Caco-2 (cell line): ENCODE measurements at places on chromosomes 1 and 21.

DNA sequence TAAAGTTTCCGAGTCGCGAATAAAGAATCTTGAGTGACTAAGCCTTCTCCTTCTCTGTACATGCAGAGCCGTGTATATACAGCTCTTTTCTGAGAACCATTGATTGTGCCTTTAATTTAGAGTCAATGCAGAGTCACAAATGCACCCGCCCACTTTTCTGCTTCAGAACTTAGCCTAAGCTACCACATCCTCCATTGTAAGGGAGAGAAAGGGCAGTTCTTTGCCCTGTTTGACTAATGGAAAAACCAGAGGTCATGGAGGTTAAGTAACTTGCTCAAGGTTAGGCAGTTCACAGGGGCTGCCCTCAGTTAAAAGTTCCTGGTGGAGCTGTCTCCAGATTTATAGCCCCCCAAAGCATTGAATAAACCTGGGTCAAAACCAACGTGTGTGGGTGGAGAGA, 139.6 kb downstream of the TOMM20 start:
- no peak for DNase-seq

DNA sequence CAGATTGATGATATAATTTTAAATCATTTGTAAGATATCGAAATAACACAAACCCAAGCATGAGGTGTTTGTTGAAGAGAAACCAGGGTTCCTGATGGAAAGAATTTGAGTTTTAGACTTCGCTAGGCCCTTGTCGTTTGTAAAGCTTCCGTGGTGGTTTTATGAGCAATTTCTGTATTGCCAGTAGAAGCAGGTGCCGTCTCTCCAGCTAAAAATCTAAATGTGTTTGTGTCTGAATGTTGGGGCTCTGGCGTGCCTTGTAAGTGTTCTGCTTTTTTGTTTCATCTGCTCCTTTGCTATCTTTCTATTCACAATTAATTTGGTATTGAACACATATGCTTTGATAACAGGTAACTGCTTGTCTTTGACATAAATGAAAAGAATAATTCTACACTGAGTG, 27.5 kb downstream of the CHRM3 start:
- DNase-seq: no peak

DNA sequence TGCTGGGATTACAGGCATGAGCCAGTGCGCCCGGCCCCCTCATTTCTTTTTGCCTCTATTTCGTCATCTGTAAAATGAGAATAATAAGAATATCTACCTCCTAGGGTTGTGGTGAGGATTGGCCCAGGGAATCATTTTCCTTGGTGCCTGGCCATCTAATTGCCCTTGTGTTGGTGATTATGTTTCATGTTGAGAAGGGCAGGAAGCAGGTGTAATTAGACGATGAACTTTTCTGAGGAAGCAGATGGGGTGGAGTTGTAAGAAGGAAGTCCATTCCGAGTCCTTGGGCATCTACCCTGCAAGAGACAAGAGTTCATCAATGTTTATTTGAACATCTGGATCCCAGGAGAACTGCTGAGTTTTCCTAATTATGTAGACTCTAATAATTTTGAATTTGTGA, 38.7 kb upstream of the NEK2 start:
- DNase-seq: no peak

GRCh38 chr1:14850563-14850962, 252.1 kb downstream of the KAZN start:
- DNase-seq: no peak

- DNase-seq: no peak
These were observed 481 bp upstream of the SLAMF1 start for GRCh38 chr1:160647329-160647720.

- no peak for DNase-seq
These were observed 46.6 kb downstream of the ARHGEF11 start for GRCh38 chr1:156998840-156999500.

- no peak for DNase-seq
These were observed 670 bp downstream of the RAB3B start for GRCh38 chr1:51989582-51990477.

- no peak for DNase-seq
These were observed 14.9 kb upstream of the PPP1R15B start for GRCh38 chr1:204426474-204426873.

DNA sequence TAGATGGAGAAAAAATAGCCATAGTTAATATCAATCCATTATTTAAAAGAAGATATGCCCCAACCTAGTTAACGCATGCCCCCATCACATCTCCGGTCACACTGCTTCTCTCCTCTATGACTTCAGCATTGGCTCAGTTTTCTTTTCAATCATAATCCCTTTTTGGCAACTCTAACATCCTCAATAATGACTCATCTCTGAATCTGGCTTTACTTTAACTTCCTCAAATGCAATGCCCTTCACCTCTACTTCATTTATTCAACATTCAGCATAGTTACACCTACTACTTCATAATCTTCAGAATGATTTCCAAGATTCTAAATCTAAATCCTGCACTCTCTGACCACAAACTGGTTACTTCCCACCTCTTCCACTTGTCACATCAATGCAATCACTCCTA, 417.3 kb downstream of the USH2A start:
- no peak for DNase-seq

GRCh38 chr1:228245111-228245510, 37.3 kb downstream of the OBSCN start:
- DNase-seq: no peak

GRCh38 chr1:197319631-197320030, 51.6 kb downstream of the CRB1 start:
- no peak for DNase-seq

DNA sequence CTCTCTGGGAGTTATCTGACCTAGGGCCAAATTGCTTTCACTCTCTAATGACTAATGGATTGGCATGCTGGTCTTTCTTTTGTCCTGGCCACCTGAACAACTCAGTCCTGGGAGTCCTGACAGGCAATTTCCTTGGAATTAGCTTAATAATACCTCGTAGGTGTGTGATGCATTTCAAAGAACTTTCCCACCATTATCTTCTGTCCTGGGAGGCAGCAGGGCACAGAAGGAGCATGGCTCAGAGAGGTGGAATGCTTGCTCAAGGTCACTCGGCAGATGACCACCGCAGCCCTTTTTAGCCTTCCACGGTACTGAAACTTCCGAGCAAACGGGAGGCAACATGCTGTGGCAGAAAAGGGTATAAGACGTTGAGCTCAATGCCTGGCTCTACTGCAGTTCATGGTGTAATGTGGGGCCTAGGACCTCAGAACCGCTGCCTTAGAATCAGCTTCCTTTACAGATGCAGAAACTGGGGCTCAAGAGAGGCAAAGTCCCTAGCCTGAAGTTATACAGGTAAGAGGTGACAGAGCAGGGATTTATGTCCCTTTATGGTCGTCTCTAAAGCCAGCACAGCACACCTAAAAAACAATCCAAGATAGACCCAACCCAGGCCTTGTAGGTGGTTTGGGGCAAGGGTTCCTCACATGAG, 3.2 kb downstream of the ID3 start:
- no peak for DNase-seq

DNA sequence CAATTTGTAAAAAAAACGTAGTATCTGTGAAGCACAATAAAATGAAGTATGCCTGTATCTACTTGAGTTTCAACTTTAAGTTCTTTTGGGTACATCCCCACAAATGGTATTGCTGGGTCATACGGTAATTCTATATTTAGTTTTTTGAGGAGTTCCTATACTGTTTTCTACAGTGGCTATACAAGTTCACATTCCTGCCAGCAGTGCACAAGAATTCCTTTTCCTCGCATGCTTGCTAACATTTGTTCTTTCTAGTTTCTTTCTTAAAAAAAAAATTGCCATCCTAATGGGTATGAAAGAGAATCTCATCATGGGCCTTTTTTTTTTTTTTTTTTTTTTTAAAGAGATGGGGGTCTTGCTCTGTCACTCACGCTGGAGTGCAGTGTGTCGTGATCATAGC, 41.9 kb downstream of the UCK2 start:
- no peak for DNase-seq

DNA sequence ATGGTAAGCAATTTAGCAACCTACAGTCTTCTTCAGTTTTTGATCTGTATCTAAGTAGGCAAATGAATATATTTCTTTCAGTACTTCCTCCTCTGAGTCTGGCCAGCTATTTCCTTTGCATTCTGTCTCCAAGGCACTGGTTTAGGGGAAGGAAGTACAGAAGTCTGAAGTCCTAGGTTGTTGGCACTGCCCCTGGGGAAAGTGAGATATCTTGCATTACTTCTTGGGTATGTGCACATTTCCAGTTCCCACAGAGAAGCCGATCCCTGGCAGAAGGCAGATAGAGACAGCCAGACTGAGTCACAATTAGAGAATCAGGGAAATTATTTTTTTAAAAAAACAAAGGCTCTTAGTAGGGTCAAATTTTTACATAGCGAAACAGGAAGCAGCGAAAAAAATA, 98.8 kb downstream of the RASAL2 start:
- DNase-seq: no peak

DNA sequence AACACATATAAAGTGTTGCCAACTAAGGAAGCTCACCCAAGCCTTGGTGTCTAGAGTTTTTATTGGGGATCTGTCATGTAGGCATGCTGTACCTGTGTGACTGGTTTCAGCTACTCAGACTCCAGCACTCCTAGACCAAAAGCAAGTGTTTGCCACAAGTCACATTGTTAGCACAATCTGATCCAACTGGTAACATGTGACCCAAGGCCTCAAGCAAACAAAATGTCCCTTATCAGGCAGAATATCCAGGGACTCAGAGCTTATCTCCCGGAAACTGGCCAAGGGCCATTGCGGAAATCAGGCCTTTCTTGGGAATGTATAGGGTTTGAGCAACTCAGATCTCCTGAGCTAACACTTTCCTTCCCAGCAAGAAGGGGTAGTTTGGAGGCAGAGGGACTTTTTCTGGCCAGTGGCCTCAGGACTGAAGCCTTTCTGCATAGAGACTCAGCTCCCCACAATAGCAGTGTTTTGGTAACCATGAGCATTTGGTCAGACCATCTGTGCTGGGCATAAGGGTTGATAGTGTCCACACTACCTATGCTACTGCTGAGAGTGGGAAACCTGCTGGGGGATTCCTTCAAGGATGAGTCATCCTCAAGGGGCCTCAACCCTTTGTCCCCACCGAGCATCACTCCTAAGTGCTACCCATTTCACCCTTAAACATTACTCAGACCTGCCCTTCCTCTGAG, 29.6 kb downstream of the NHLH2 start:
- DNase-seq: peak; percentile 72

DNA sequence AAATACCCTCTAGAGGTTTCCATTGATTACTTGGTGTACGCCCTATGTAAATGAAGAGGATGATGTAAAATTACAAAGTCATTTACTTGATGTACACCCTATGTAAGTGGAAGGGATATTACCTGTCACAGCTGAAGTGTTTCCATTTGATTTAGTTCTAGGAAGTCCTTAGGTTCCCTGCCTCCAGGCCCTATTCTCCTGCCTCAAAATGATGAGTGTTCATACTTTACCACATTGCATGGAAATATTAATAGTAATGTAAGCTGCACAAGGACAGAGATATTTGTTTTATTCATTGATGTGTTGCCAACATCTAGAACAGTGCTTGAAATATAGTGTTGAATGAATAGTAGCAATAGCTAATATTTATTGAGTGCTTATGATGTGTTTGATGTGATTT, 9.5 kb upstream of the AK4 start:
- DNase-seq: no peak

DNA sequence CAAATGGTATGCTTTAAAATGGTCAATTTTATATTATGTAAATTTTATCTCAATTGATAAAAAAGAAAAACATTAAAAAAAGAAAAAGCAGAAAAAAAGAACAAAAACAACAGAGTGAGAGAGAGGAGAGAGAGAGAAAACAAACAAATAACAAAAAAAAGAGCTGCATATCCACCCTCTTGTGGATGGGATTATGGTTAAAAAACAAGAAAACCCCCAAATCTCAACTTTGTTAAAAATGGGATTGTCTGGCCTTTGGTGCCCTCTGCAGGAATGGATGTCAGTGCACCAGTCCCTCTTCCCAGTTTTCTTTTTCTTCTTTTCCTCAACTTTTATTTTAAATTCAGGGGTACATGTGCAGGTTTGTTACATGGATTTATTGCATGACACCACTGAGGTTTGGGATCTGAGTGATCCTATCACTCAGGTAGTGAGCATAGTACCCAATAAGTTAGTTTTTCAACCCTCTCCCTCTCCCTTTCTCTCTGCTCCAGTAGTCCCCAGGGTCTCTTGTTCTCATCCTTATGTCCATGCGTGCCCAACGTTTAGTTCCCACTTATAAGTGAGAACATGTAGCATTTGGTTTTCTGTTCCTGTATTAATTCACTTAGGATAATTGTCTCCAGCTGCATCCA, 28.1 kb downstream of the RNF187 start:
- no peak for DNase-seq

GRCh38 chr1:102757363-102757762, 351.0 kb downstream of the COL11A1 start:
- no peak for DNase-seq

DNA sequence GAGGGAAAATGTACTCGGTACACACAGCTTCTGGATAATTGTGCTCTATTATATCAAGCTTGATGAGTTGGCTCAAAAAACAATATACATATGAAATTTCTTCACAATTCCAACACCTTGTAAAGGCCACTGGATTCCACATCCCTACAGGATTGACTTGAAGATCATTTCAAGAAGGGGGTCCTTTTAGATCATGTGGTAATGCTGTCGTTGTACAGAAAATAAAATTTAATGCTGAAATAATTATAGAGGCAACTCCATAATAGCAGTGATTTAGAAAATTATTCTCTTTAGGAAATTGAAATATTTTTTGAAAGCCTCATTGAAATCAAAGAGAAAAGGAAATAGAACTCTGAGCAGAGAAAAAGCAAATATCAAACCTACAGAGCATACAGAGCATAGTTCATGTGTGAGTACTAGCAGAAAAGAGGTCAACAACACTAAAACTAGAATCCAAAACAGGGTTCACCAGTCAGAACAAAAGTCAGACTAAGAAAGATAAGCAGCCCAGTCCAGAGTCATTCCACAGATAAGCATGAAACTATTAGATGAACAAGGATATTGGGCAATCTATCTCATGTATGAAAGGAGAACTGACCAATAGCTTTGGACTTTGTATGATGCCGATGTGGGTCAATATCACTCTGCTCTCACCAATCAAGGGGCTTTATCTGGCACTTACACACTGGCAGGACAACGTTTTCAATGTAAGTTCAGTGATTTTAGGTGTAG, 79.5 kb upstream of the PALMD start:
- DNase-seq: peak; percentile 6

- no peak for DNase-seq
These were observed 6.6 kb downstream of the TNFRSF8 start for GRCh38 chr1:12069623-12070244.

- DNase-seq: no peak
These were observed 8.2 kb downstream of the BMP8A start for GRCh38 chr1:39499668-39500067.

DNA sequence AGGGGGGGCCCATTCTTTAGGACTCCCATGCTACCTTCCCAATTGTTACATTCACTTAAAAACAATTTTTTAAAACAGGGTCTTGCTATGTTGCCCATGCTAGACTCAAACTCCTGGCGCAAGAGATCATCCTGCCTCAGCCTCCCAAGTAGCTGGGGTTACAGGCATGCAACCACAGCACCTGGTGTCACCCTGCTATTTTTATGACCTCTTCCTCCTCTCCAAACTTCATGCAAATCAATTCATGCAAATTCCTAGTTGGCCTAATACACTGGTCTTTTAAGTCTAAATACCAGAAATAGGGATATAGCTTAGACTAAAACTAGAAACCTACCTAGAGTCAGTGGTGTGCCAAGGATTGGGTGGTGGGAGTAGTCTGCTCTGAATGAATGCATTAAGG, 30.1 kb downstream of the CDKN2C start:
- no peak for DNase-seq

GRCh38 chr1:229171934-229172333, 99.0 kb upstream of the RAB4A start:
- DNase-seq: peak; percentile 12
